ENCODE measurements at places on chromosomes 7 and 10.

- no peak for DNase-seq
These were observed 23.5 kb downstream of the TMEM273 start for GRCh38 chr10:49164559-49165188.

DNA sequence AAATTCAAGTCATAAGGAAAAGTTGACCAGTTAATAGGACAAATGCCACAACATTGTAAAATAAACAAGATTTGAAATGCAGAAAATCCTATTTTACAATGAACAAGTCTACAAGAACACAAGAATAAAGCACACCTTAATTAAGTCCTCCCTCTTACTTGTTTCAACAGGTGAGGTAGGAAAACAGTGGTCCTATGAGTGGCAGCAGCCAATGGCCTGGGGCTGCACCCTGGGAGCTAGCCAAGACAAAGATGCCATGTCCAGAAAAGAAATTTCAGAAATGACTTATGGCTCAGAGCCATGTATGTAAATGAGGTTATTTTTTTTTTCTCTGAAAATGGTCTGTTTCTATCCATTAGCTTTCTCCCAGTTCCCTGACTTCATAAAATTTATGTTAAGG is 14.3 kb downstream of the KLLN start:
- no peak for DNase-seq

DNA sequence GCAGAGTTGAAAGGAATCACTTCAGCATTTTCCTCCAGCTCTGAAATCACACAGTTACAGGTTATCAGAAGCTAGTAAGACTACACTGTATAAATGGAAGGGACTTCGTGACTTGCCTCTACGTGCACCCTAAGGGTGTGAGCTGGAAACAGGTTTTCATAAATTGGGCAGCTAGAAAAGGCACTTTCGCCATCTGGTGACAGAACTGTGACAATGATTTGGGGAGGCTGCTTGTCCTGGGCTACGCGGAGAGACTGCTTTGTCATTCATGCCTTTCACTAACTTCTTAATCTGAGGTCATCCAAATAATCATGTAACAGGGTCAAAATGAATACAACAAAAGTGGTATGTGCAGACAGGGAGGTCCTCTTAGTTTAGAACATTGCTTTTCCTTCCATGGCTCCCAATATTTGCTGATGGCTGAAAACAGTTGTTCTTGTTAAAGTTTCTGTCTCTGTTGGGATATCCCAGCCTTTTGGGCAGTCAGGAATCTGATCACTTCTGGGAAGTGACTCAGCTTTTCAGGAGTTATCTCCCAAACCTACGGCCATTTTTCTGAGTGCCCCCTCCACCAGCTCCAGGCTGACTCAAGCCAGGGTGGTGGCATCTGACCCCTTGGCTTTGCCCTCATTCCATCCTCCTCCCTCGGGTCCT is 17.8 kb downstream of the VWC2 start:
- no peak for DNase-seq

- no peak for DNase-seq
These were observed 393.5 kb upstream of the ADARB2 start for GRCh38 chr10:2130705-2131305.

GRCh38 chr7:20141666-20142065 is 75.5 kb downstream of the MACC1 start:
- no peak for DNase-seq

- DNase-seq = no peak
These were observed 15.0 kb upstream of the AKR1B1 start for GRCh38 chr7:134473861-134474291.

DNA sequence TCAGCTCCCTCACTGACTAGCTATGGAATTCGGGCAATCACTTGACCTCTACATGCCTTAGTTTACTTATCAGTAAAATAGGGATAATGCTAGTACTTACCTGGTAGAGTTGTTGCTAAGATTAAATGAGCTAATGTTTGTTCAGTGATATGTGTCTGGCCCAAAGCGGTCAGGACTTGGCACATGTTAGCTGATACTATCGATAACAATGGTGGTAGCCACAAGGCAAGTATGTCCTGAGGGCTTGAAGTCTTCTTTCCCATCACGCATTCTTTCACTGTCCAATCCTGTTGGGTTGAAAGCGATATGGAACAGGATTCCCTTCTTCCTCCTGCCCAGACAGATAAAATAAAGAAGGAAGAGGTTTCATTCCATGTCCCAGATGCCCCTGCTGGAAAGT is 25.5 kb upstream of the MXI1 start:
- DNase-seq = no peak

- DNase-seq = no peak
These were observed 97.1 kb downstream of the NKX6-2 start for GRCh38 chr10:132688580-132689420.

GRCh38 chr7:50022451-50022850 is 70.6 kb downstream of the ZPBP start:
- DNase-seq = no peak

DNA sequence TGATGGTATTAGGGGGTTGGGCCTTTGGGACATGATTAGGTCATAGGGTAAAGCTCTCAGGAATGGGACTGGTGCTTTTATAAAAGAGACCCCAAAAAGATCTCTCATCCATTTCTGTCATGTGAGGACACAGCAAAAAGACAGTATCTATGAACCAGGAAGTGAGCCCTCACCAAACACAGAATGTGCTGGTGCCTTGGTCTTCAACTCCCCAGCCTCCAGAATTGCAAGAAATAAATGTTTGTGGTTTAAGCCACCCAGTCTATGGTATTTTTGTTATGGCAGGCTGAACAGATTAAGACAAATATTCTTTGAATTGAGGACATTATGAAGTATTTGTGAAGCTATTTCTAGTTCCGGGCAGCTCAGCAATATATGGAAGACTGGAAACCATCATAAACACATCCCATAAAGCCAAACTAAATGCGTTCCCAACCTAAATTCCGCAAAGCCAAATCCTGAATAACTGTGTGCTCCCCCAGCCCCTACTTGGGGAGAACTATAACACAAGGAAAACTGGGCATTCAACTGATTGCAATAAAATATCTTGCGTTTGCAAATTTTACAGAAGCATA is 153.7 kb downstream of the GALNT17 start:
- DNase-seq = no peak

- DNase-seq = no peak
These were observed 918.1 kb upstream of the MBL2 start for GRCh38 chr10:53690524-53691240.

DNA sequence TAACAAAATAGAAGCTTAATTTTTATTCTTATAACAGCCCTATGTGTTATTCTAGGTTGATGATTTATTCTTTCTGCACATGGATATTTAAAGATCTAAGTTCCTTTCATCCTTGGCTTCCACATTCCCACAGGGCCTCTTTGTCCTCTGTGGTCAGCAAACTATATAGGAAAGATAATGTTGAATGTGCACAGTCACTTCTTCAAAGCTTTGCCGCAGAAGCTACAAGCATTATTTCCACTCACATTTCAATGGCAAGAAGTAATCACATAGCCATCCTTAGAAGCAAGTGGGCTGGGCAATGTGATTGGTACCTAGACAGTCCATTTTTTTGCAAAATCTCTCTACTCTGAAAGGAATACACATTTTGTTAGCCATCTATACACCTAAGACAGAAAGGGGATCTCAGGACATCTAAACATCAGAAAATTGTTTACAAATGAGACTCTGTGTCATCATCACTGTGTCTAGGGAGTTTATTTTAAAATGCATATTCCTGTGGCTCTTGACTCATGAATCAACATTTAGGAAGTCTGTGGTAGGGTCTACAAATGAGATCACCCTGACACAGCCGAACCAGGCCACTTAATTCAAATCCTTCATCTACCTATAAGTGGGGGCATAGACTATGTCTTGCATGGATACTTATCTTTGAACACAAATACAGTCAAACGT is 1060.5 kb downstream of the XPNPEP1 start:
- no peak for DNase-seq

- DNase-seq = no peak
These were observed 102.8 kb upstream of the THSD7A start for GRCh38 chr7:11934796-11935195.

DNA sequence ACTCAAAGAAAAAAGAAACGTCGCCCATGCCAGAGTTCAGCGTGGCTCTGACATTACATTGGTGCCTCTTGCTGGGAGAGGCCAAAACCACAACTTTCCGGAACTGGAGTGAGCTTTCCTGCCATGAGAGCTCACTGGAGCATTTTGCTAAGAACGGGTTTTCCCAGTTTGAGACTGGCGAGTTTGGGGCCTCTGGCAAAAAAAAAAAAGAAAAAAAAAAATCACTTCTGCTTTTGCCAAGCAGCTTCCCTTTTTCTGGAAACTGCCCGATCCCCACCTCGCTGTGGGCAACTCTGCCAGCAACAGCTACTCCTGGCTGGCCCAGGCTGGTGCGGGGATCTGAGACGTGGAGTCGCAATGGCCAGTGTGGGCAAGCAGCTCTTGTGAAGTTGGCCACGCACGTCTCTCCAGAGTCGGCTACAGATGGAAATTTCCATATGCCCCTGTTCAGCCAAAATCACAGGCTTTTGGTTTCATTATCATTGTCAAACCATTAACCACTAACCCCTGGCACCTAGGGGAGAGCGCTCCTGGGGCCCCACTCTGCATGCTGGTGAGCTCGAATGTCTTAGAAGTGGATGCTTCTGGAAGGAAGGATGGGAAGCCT is 25.7 kb downstream of the PRKAG2 start:
- DNase-seq = no peak

- DNase-seq = no peak
These were observed 1.3 kb downstream of the ABI1 start for GRCh38 chr10:26859241-26860101.

GRCh38 chr7:22969010-22969431 is 44.9 kb downstream of the HYCC1 start:
- no peak for DNase-seq

DNA sequence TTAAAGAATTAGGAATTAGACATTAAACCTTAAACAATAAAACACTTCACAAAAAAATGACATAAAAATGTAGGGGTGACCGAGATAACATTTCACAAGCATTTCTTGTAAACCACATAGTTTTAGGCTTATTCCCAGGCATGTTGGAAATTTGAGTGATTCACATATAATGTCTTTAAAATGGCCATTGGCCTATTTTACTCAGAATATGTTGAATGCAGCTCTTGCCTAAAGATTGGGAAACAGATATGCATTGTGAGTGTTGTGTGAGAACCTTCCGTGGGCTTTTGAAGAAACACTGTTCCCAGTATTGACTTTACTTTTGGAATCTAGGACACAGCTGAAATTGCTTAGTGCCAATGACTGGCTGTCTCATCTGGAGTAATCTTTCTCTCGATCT is 79.6 kb downstream of the ARL5B start:
- no peak for DNase-seq

DNA sequence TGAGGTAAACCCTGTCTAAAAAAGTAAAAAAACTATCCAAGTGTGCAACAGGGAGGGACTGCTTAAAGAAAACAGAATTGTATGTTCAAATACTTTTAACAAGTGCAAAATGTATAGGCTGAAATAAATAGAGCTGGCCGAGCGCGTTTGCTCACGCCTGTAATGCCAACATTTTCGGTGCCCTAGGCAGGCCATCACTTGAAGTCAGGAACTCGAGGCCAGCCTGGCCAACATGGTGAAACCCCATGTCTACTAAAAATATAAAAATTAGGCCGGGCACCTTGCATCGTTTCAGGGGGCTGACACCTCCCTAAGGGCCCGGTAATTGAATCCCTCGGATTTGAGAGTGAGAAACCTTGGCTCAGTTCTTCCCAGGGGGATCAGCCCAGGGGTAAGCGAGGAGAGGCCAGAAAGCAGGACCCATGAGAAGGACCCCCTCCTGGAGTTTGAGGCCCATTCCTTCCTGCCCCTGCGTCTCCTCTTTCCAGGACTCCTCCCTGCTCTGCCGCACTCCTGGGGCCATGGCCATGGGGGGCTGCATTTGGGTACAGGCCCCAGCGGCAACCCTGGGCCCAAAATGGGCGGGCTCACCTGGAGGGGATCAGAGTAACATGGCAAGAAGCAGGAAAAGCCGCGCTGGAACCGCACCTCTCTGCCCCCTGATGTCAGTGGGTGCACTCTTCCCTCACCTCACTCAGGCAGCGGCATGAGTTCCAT is 75.5 kb upstream of the TMEM248 start:
- DNase-seq = no peak

DNA sequence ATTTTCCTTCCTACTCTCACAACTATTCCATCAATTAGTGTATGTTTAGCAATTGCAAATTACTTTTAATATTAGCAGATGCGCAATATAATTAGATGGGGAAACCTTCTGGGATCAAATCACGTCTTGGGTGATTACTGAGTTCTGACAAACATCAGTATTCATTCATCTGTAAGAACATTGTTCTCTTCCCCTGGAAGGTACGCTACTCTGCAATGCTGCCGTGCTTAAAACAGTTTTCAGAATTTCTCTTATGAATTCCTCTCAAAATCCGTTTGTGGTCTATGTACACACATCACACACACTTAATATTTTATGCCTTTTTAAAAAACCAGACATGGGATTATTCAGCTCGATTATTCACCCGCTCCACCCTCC is 237.5 kb upstream of the NEBL start:
- DNase-seq = no peak

- peak; percentile 39 for DNase-seq
These were observed 618 bp downstream of the KIF5B start for GRCh38 chr10:32055478-32056135.

- no peak for DNase-seq
These were observed 109.0 kb upstream of the KLF6 start for GRCh38 chr10:3893901-3894563.

- DNase-seq = no peak
These were observed 562.1 kb downstream of the DNAJB6 start for GRCh38 chr7:157898802-157899505.

- no peak for DNase-seq
These were observed 59.1 kb downstream of the ANKRD26 start for GRCh38 chr10:27041196-27041595.

DNA sequence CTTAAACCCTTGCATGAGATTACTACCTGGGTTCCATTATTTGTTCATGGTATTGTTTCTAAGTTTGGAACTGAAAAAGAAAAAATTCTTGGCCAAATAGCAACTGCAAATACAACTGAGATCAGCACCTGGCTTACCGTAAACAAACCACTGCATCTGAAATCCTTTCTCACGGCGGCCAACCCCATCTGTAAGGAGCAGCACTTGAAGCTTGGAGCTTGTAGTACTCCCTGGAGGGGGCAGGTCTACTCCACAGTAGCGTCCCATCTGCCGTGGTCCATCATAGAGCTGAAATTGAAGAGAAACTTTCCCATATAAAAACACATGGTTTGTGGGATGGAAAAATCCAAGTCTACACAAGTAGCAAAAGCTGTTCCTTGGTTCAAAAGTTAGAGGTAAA is 109.9 kb downstream of the CUBN start:
- DNase-seq = no peak
